ENCODE measurements at places on chromosomes 1 and 21.

DNA sequence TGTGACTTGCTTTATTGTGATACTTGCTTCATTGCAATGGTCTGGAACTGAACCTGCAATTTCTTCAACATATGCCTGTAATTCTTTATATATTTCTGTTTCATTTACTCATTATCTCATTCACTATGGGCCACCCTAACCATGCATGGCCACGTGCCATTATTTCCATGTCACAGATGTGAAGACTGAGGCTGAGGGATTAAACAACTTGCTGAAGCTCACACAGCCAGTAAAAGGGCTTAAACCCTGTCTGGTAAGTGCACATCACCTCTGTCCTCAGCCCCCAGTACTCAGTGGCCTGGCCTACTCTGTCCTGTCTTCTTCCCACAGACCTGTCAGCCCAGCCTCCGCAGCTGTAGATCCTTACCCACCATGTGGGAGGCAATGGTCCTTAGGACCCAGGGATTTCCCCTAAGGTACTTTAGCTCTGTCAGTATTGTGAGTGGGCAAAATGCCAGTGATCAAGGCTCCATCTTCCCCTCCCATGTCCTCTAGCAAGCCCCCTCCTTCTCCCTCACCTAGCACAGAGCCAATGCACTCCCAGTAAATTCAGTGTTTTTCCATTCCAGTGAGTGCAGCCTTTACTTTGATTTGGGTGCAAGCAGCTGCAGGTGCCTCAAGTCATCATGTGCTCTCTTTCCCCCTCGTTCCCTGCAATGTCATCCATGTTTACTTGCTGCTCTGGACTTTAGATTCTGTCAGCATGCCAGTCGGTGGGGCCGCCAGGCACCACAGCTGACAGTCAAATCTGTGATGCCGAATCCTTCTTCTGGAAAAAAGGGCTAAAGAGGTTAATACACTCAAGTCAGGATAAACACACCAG lies 228.2 kb upstream of the PROX1 start:
- DNase-seq: no peak

DNA sequence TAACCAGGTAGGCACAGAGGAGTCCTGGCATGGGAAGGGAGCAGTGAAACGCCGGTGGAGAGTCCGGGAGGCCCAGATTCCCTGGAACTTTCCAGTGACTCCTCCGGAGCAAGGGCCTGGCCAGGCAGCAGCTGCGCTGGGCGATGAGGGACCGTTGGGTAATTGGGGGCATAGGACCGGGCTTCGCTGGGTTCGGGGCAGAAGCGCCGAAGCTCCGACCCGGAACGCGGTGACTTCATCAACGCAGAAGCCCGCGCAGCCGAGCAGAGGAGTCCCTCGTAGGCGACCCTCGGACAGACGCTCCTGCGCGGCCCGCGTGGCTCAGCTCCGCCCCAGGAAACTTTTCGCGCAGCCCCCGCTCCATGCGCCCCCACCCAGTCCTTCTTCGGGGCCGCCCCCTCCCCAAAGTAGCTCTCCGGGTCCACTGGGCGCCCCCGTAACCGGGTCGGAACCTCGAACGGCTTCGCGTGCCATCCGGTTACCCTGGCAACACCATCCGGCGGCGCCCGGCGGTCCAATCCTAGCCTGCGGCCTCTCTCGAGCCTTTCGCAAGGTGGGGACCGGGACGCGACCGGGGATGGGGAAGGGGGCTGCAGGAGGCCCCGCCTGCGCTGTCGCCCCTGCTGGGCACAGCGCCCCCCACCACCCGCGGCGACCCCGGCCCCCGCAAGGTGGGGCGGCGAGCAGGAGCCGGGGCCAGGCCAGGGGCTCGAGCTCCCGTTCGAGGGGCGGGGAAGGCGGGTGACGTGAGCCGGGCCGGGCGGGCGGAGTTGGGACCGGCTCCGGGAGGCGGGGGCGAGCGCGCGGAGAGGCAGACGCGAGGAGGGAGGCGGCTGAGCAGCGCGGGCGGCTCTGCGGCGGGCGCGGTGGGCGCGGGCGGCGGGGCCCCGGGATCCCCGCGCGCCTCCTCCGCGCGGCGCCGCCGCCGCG lies at the start of gene AJAP1:
TSS of gene AJAP1 (plus strand) at position 814 of the 930 bp plus-strand sequence. CDS start 817 bp downstream, outside the sequence.
- DNase-seq: no peak

- no peak for DNase-seq
Measured at GRCh38 chr1:156006666-156007376, 13.9 kb downstream of the SSR2 start.

GRCh38 chr1:178284058-178284457 lies 190.2 kb downstream of the RASAL2 start:
- no peak for DNase-seq

DNA sequence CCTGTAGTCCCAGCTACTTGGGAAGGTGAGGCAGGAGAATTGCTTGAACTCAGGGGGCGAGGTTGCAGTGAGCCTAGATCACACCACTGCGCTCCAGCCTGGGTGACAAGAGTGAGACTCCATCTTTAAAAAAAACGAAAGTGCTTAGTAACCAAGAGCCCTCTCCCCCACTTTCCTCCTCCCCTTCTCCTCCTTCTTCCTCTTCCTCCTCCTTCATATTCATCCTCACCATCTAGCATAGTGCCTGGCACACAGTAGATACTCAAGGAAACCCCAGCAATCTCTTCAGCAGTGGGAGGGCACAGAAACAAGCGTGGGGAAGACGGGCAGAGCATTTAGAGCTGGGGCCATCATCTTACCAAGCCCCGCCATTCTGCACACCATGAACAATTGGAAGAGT lies 119.4 kb upstream of the SLC45A1 start:
- no peak for DNase-seq

- DNase-seq: no peak
Measured at GRCh38 chr21:29218749-29219148, 80.0 kb upstream of the BACH1 start.

- DNase-seq: peak; percentile 94
Measured at GRCh38 chr1:27491748-27492700, 2.1 kb upstream of the WASF2 start.

GRCh38 chr1:192225266-192225665 lies 67.0 kb downstream of the RGS18 start:
- DNase-seq: no peak

GRCh38 chr1:155208541-155209311 lies at the start of gene MTX1:
TSS of gene MTX1 (plus strand) at chr1:155208695. CDS start at chr1:155208805, 110 bp downstream.
- DNase-seq: peak; percentile 86

DNA sequence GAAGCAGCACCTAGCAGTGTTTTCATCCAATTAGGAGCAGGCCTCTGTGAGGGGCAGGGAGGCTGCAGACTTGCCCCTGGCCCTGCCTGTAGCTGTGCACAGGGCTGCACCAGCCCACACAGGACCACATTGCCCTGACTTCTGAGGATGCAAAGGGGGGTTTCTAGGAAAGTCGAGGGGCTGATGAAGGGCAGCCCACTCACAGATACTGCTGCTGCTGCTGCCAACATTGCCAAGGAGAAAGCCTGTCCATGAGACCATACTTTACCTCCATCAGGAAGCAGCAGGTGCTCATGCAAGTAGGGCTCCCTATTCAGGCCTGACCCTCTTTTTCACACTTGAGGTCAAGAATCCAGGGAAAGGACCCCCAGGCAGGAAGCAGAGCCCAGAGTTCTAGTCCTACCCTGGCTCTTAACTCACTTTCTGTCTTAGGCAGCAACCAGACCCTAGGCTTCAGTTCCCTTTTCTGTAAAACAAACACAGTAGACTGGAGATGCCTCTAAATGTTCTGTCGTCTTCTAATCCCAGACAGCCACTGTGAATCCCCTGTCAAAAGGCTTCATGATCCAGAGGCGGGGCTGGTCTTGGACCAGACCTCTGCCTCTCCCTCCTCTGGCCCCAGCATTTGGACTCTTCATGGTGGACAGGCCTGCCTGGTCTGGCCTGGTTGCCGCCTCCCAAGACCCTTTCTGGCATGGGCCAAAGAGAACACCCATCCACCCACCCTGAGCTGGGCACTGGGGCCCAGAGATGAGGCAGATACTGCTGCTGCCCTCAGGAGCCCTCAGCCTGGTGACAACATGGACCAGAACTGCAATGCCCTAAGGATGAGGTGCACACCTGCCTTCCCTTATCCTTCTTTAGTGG lies 120.2 kb downstream of the GLIS1 start:
- DNase-seq: no peak

DNA sequence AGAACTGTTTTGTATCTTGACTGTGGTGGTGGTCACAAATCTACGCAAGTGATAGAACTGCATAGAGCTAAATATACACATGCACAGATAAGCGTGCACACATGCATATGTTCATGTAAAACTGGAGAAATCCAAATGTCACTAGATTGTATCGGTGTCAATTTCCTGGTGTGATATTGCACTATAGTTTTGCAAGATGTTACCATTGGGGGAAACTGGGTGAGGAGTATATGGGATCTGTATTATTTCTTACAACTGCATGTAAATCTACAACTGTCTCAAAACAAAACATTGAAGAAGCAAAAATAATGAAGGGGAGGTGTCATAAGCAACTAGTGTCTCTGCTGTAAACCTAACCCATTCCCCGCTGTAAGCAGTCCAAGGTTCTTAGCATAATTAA lies 30.2 kb downstream of the FAM163A start:
- DNase-seq: no peak

- no peak for DNase-seq
Measured at GRCh38 chr1:68585351-68585750, 88.5 kb upstream of the DEPDC1 start.

DNA sequence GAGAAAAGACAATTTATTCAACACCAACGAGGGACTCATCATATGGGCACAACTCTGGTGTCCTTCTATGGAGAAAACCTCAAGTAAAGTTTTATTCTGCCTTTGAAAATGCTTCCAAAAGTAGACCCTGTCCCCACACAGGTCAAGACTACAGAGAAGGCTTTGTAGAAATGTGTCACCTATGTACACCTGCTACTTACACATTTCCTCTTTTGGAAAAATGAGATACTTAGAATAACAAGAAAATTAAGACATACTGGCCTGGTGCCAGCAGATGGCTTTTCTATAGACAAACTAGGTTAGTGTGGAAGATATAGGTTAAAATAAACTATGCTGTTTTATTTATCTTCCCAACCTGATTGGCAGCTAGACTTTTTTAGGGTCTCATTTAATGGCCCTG lies 13.6 kb downstream of the POGK start:
- DNase-seq: no peak

- no peak for DNase-seq
Measured at GRCh38 chr1:104197516-104197915, 447.8 kb downstream of the AMY1C start.

Data from posterior cingulate gyrus (tissue), 11 donors.